Fibroblast of villous mesenchyme (primary cell): ENCODE measurements at places on chromosomes 3 and 15. TPM values are rescaled to one million over a fixed set of nuclear protein-coding genes. Genes with fewer than 3 reads are reported as not detected.

DNA sequence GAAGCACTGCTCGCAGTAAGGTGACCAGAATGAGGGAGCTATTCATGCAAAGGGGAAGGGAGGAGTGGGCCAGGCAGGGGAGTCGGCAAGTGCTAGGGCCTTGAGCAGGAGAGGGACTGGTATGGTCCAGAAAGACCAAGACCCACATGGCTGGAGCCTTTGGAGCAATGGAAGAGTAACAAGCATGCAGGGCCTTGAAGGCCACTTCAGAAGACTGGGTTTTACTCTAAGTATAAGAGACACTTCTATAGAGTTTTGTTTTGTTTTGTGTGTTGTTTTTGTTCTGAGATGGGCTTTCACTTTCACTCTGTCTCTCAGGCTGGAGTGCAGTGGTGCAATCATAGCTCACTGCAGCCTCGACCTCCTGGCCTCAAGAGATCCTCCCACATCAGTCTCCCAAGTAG is 42.0 kb downstream of the BFSP2 start:
- DNase-seq: peak; percentile 20

GRCh38 chr3:126373146-126373613 is 16.0 kb upstream of the KLF15 start:
- no peak for DNase-seq

DNA sequence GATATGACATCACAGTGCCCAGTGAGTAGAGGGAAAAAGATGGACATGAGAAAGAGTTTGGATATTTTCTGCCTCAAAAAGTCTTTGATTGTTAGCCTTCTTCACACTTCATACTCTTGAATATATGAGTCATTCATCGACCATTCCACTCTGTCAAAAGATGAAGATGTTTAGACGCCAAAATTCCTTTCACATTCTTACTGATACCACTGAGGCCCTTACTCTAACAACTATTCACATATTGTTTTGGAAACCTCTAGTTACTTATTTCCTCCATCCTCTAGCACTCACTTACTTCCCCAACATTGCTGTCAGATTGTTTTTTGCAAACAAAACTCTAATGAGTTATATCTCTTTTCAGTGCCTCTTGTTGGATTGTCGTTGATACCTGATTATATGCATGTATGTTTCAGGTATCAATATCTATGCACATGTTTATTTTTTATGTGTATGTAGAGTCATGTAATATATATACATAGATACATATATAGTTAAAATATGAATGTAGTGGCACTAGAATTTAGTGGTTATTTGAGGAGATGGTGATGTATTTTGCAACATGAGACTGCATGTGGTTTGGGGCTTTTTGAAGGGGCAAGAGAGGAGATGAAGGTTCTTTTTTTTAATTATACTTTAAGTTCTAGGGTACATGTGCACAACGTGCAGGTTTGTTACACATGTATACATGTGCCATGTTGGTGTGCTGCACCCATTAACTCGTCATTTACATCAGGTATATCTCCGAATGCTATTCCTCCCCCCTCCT is 40.0 kb upstream of the OR5H6 start:
- DNase-seq: no peak

DNA sequence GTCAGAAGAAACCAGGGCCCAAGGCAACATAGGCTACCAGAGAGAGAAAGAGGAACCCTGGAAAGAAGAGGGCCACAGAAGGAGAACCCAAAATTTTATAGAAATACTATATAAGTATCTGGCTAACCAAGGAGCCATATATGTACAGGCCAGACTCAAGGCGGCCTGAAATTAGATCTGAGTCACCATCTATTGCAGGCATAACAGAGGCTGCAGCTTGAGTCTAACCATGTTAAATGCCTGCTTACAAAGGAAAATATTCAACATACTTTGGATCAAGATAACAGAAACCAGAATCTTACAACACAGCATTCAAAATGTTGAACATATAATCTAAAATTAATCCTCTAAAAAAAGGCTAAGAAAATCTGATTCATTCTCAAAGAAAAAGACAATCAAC is 23.1 kb downstream of the IGSF11 start:
- no peak for DNase-seq

- DNase-seq: peak; percentile 45
These were observed 51.6 kb upstream of the SMAD6 start for GRCh38 chr15:66650433-66650832.

DNA sequence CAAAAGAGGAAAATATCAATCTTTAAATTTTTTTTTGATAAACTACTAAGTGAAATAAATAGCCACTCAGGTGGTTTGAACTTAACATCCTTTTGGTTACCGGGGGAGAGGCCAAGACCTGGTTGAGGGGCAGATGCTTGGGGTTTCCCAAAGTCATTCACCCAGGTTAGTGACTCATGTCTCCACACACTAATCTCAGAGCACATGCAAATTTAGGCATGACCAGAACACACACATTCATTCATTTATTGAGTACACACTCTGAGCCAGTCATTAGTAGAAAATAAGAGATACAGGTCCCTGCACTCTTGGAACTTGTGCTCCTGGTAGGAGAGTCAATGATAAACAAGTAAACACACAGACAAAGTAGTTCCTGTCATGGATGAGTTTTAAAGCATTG is 7.3 kb downstream of the ILDR1 start:
- no peak for DNase-seq

DNA sequence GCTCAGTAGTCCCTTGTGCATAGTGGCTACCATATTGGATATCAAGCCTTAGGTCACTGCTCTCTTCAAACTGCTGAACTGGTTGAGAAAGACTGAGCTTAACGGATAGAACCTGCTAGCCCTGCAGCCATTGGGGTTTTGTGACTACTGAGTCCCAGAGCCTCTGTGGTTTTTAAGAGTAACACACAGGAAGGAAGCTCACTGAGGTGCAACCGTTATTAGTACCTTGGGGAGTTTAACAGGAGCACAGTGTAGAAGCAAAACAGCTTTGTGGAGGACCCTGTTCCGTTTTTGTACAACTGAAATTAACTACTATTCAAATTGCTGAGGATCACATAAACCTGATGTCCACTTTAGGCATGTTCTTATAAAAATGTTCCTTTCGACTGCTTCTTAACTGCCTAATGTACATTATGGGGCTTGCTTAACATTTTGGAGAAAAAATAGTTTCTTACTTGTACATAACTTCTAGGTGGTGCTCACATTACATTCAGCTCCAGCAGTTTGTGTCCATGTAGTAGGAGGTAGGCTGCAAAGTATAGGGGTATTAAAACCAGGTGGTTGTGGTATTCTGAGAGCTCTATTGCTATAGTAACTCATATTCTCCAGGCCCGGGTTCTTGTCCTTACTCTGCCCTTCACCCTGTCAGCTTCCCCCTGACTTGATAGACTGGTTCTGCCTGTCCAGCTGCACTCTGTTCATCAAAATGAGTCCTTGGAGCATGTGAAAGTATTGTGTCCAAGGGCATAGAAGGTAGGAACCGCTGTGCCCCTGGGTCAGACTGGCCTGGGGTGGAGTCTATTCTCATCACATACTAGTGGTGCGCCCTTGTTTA is 17.3 kb downstream of the PXK start:
- no peak for DNase-seq

GRCh38 chr3:137217733-137218132 is 259.9 kb downstream of the IL20RB start:
- no peak for DNase-seq

DNA sequence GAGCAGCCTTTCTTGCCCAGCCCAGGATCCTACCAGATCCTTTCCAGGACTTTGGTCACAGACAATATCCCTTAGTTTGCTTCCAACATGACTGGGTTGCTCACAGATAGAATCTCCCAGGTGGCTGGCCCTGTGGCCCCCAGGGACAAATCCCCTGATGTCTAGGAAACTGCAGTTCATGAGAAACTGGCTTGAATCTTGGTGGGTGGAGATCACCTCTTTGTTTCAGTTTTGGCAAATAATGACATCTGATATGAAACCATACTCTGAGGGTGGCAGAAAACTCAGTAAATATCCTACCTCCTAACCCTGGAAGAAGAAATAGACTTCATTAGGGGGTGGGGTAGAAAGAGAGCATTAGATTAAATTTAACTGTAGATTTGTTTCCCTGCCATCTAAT is 44.1 kb upstream of the PFN2 start:
- DNase-seq: no peak

GRCh38 chr3:18334837-18335601 is 90.1 kb downstream of the SATB1 start:
- DNase-seq: no peak

- no peak for DNase-seq
These were observed 94.3 kb upstream of the AADACL2 start for GRCh38 chr3:151639418-151639740.

GRCh38 chr15:38054488-38054887 is 120.0 kb downstream of the TMCO5A start:
- DNase-seq: peak; percentile 17

- peak; percentile 50 for DNase-seq
These were observed 205.0 kb downstream of the OSBPL10 start for GRCh38 chr3:31776016-31776415.

- DNase-seq: no peak
These were observed 57.3 kb upstream of the PLXNA1 start for GRCh38 chr3:126925411-126926171.

DNA sequence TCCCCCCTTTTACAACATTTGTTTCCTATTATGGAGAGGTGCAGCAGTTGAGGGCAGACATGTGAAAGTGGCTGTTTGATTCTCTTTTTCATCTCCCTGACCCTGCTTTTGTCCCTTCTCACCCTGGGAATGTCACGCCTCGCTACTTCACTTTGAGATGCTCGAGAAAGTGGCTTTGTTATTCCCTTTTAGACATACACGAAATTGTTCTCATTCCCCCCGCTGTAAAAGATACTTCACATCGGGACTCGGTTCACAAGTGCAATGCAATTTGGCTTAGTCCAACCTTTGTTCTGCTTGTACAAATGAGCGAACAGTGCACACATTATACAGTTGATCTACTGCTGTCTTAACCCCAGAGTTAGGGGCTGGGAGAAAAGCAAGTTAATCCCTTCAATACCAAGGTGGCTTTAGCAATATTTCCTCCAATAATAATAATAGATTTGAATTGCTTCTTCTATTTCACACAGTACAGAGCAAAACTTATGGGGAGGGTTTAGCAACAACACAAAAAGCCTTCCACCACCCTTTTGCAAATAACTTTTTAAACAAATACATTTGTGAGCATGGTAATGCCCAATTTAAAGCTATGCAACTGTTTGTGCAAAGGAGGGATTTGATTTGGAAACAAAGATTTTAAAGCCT is 5.7 kb upstream of the FOXB1 start:
- DNase-seq: no peak

- no peak for DNase-seq
These were observed 63.3 kb downstream of the BOC start for GRCh38 chr3:113274425-113275257.

- DNase-seq: no peak
These were observed 358.9 kb downstream of the PLCL2 start for GRCh38 chr3:17243621-17244020.

COL6A5 gene
- under 0.01 TPM in 2 replicates for total RNA-seq

KLHL6 gene
- not detected in 2 replicates for total RNA-seq

RAD51 gene
- total RNA-seq: 3.5 and 4.2 TPM in 2 replicates

GREM1 gene
- total RNA-seq: 527 and 613 TPM in 2 replicates

EFCC1 gene
- total RNA-seq: not detected in 2 replicates

GCSAM gene
- total RNA-seq: not detected in 2 replicates

TP63 gene
- under 0.01 and 0.43 TPM in 2 replicates for total RNA-seq

SLC28A1 gene
- not detected in 2 replicates for total RNA-seq

TTBK2 gene
- 10.0 and 17.3 TPM in 2 replicates for total RNA-seq

CFAP100 gene
- not detected in 2 replicates for total RNA-seq

PSTPIP1 gene
- total RNA-seq: not detected in 2 replicates

GOLGA6A gene
- total RNA-seq: not detected in 2 replicates

CHL1 gene
- not detected in 2 replicates for total RNA-seq

TADA3 gene
- 92.4 and 109 TPM in 2 replicates for total RNA-seq
